Uterus (tissue), 4 donors: ENCODE measurements at places on chromosomes 12 and 14. TPM values are rescaled to one million over a fixed set of nuclear protein-coding genes. Genes with fewer than 3 reads are reported as not detected.

DNA sequence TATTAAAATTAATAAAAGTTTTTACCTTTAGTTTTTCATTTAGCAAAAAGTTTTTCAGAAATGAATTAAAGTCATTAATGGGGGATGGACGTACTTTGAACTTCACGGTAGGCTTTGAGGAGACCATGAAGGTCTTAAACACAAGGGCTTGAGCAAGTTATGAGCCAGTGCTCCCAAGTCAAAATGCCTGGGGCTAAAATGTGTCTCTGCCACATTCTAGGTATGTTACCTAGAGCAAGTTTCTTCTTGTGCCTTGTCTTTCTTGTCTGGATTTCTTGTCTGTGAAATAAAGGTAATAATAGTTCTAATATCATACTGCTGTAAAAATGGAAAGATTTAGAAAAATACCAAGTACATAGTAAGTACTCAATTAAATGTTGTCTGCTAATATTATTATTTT lies 132.7 kb upstream of the USP15 start:
- DNase-seq = no peak

DNA sequence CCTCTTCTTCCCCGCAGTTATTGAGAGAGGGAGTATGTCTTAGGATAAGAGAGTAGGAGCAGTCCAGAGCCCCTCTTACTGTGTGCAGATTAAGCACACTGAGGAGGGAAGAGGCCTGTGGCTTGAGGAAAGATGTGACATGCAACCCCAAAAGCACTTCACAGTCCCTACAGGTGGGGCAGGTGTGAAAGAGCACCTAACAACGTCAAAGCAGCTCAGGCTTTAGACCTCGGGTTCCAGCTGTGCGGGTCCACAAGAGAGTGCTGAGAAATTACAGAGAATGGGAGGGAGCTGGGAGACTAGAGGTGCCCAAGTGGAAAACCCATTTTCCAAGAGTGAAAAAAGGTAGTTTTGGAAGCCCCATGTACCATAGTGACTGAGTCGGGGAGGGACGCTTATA lies 127.6 kb downstream of the SLC25A47 start:
- DNase-seq = no peak

DNA sequence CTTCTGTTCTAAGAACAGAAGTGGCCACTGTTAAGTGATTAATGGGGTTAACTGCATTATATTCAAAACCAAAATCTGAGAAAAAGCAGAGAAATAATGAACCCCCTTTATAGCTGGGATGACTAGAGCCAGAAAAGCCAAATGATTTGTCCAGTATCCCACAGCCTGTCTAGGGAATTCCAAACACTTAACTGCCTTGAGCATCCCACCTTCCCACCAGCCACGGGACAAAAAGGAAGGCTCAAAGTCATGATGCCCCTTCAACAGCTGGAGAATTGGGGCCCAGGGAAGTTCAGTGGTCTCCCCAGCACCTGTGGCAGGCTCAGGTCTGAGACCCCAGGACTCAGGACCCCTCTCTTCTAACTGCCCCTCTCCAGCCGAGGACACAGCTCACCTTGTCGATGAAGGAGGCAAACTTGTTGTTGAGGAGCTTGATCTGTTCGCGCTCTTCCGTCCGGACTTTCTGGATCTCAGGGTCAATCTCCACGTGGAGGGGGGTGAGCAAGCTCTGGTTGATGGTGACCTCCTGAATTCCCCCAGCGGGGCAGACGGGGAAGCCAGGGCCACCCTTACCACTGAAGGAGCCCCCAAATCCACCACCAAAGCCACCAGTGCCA lies 605 bp downstream of the KRT4 start:
- DNase-seq = no peak

- no peak for DNase-seq
Measured at GRCh38 chr12:111826992-111827391, 15.0 kb upstream of the MAPKAPK5 start.

ADAM21 gene
- not detected for total RNA-seq

DNA sequence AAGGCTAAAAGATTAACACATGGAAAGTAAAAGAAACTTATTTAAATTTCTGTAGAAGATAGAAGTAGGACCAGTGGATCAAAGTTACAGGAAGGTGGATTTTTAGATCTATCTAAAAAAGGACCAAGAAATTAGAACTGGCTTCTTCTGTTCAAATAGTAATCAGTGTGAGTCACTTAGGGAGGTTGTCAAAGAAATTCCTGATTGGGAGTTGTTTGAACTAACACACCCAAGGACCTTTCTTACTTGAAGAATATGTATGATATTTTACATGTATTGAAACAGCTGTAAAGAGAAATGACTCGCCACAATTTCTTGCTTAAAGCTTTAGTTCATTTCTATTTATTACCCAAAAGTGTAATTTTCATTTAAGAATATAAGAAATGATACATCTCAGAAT lies 256.9 kb downstream of the RAD51B start:
- no peak for DNase-seq

- no peak for DNase-seq
Measured at GRCh38 chr12:42386308-42386707, 60.3 kb downstream of the PPHLN1 start.

ABCD2 gene
- 2.2 TPM for total RNA-seq

PCNX1 gene
- total RNA-seq = 34.6 TPM

- no peak for DNase-seq
Measured at GRCh38 chr14:78798757-78799156, 628.6 kb downstream of the NRXN3 start.
